GDM1 (cell line): ENCODE measurements at places on chromosomes 11 and 22.

DNA sequence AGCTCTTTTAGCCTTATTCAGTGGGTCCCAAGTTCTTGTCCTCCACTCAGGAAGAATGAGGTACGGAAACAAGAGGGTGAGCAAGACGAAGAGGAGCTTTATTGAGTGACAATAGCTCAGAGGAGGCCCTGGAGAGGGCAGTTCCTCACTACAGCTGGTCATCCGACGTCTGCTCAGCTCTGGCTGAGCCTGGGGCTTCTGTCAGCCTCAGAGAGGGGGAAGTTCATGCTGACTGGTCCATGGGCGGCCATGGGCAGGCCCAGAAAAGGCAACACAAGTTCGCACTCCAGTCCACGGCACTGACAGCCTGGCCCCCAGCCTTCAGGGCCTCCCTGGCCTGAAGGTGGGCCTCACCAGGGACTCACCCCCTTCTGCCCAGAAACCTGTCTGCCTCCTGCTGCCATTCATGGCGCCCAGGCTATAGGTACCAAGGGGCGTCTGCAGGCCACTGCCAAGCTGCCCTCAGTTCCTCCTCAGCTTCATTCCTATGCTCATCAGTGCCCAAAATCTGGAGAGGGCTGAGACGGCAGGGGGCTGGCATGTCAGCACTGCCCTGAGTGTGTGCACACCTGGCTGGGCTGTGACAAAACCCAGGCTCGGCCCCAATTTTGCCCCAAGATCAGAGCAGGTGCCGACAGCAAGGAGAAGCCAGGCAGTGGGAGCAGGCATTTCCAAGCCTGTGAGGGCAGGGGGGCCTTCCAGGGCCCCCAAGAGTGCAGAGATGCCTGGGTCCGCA is 21.7 kb upstream of the KIAA0930 start:
- no peak for DNase-seq

DNA sequence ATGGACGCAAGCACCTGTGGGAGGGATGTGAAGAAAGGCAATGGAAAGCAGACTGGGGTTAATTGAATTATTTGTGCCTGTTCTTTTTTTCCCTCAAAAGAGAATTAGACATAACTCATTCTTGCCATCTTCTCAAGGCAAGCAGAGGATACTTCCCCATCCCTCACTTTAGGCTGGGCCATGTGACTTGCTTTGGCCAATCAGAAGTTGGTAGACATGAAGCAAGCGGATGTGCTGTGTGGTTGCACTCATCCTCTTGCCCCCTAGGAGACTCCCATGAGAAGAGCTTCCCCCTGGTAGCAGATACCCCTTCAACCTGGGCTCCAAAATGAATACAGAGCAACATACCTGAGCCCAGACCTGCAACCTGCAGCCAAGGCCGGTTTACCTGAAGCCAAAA is 124.4 kb upstream of the ZC3H12C start:
- no peak for DNase-seq

DNA sequence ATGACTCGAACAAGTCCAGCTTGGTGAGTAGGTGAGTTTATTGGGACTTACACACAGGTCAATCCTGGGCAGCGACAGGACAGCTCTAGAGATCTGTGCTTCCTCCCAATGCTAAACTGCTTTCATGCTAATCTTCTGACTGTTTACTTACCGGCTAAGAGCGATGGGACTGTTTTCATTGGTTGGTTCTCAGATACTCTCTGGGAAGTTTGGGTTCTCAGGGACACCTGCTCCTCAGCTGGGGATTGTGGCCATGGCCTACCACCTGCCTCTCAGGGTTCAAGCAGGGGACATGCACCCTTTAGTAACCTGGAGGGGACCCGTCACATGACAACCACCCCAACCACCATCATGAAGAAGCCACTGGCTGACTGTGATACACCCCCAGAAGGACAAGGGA is 13.1 kb downstream of the APOL2 start:
- DNase-seq = no peak

GRCh38 chr11:133409799-133410198 is 122.5 kb downstream of the OPCML start:
- DNase-seq = no peak

- DNase-seq = no peak
These were observed 680.4 kb downstream of the TBC1D22A start for GRCh38 chr22:47442821-47443220.

DNA sequence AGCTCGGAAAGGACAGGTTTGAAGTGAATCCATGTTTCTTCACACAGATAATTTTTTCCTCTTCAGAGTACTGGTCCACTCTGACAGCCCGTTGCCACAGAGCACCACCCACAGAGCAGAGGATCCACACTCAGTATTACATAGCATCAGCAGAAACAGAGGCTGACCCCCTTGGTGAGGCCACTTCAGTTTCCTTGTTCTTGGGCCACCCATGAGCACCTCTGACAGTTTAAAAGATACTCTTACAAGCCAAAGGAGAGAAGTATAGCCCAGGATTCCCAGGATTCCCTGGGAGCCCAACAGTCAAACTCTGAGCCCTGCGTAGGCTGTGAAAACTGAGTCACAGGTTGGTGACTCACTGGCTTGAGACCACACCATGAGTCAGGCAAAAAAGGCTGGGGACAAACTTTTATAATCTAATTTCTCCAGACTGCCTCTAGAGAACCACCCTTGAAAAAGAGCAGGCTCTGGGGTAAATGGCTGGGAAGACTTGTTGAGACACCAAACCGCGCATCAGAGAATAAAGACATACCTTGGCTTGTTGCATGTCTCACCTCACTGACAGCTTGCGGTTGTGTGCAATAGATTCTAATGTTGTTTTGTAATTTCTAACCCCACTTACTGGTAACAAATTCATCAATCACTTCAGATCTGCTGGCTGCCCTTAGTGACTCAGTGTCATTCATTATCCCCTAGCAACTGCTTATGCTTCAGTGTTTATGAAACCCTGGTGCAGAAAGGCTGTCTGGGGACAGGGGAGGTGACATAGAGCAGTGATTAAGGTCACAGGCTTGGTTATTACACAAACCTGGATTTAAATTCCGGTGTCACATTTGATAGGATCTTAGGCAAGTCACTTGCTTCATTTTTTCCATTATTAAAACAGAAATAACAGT is 56.9 kb upstream of the PRSS23 start:
- no peak for DNase-seq

- no peak for DNase-seq
These were observed 24.6 kb downstream of the MMP27 start for GRCh38 chr11:102680945-102681344.

- no peak for DNase-seq
These were observed 6.3 kb downstream of the PPM1F start for GRCh38 chr22:21946262-21946925.

GRCh38 chr11:124758355-124759265 is 3.5 kb downstream of the ESAM start:
- DNase-seq = peak; percentile 87

- DNase-seq = no peak
These were observed 21.8 kb downstream of the RNF169 start for GRCh38 chr11:74770456-74770855.

GRCh38 chr11:83508804-83509203 is 222.6 kb upstream of the CCDC90B start:
- no peak for DNase-seq

- no peak for DNase-seq
These were observed at the start of gene PTPN5 for GRCh38 chr11:18791207-18791968. Gene PTPN5 (minus strand): TSS chr11:18791798. CDS start chr11:18771958, 19,840 bp downstream.

GRCh38 chr22:41991111-41991510 is 7.5 kb upstream of the WBP2NL start:
- no peak for DNase-seq

GRCh38 chr22:37010174-37010573 is 9.1 kb downstream of the TST start:
- no peak for DNase-seq

- no peak for DNase-seq
These were observed 1053.8 kb downstream of the TBC1D22A start for GRCh38 chr22:47816121-47816862.

- no peak for DNase-seq
These were observed 1.4 kb downstream of the FAM111A start for GRCh38 chr11:59144096-59144495.

GRCh38 chr22:40976866-40977700 is 25.9 kb downstream of the RBX1 start:
- DNase-seq = no peak
